ENCODE measurements at places on chromosomes 1 and 21.

DNA sequence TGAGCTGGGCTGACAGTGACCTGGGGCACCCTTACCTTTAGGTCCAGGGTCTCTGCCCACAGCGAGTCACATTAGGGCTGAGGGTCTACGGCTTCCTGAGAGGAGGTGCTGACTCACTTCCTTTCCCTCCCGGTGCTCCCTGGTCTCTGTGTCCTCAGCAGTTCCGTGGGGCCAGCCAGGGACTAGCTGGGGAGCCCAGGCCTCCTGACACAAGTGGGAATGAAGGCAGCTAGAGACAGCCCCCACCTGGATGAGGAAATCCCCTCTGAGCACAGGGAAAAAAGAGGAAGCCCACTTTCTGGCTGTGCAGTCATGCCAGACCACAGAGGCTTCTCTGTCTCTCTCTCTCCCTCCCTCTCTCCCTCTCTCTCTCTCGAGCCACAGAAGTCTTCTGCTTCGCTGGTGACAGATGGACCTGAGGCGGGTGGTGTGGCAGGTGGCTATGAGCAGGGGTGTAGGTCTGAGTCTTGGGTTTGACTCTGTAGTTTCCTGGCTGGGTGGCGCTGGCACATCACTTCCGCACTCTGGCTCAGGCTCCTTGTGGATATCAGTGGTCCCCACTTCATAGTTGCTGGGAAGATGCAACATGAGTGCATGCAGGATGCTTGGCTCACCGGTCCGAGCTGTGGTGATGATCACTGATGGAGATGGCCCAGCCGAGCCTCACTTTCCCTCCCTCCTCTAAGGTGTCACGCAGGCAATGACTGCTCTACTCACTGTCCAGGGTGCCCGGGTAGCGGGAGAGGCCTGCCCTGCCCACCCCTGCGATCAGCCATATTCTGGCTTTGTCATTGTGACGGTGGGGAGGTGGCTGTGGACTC is 3.5 kb downstream of the SLC66A1 start:
- DNase-seq: peak; percentile 47

DNA sequence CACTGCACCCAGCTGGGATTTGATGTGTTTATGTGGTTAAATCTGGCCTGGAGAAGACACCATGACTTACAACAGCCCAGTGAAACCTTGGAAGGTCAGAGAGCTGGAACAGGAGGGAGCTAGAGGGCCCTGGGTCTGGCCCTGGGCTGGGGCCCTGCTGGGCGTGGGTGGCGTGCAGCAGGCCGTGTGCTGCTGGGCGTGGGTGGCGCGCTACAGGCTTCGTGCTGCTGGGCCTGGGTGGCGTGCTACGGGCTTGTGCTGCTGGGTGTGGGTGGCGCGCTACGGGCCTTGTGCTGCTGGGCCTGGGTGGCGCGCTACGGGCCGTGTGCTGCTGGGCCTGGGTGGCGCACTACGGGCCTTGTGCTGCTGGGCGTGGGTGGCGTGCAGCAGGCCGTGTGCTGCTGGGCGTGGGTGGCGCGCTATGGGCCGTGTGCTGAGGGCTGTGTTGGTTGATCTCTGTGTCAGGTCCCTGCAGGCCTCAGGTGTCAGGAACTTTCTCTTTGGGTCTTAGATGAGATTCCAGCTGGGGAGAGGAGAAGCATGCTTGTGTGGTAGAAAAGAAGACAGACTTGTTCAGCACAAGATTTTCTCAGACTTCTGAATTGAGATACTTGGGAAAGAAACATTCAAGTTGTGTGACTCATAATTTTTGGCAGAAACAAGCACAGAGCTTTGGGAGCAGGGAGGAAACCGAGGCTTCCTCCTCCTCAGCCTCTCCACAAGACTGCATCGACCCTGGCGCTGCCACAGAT is 66.0 kb downstream of the COL18A1 start:
- DNase-seq: peak; percentile 85

DNA sequence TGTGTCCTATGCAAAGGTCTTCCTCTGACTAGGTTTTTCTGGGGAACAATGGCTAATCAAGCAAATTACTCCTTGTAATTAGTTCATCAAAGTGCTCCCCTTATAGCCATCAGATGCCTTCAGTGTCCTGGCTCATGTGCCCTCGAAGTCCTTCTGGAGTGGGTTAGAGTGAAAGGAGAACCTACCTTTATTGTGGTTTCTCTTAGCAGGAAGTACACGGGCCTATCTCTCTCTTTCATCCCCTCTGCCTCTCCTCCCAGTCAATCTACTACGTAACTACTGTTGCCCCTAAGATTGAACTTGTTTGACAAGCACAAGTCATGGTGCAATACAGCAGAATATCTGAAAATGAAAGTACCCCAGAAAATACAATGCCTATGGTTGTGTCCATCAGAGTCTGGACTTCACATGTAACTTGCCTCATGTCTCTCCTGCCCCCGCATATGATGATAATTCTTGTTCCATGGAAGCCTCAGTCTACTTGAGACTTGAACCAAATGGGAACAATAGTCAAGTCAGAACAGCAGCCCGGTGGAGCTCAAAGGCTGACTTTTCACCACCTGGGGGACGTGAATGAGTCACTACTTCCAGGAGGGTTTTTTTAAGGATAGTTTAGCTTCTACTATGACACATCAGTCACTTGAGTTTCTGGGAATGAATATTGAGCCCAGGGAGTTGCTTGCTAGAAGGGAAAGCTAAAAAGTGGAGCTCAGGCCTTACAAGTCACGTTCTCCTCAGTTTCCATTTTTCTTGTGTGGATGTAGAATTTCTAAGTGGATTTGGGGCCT is 243.6 kb downstream of the TNR start:
- DNase-seq: no peak

- DNase-seq: peak; percentile 76
These were observed 51.9 kb upstream of the LPAR3 start for GRCh38 chr1:84944767-84945486.

- no peak for DNase-seq
These were observed 25.0 kb upstream of the PHTF1 start for GRCh38 chr1:113784104-113784779.

GRCh38 chr21:25304611-25305010 is 302.7 kb downstream of the MRPL39 start:
- DNase-seq: no peak

DNA sequence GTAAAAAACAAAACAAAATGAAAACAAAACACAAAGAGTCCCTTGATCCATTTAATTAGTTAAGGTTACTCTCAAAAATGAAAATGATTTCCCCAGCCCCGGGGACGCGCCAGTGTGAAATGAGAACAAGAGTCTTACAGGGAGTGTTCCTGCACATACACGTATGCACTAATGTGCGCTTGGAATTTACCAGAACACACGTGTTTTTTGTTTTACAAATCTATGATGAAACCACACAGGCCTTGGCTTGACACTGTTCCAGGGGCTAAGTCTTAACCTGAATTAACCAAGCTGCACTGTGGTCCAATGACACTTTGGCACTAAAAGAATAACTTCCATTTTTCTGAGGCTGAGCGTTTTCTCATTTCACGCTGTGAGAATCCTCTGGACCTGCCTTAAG is 63.7 kb downstream of the SLC45A1 start:
- no peak for DNase-seq

- no peak for DNase-seq
These were observed 2.5 kb upstream of the ATF6 start for GRCh38 chr1:161763522-161764098.

GRCh38 chr1:181015251-181015615 is 7.4 kb downstream of the STX6 start:
- DNase-seq: no peak

Measured in AG08395 (cell line).